ENCODE measurements at places on chromosomes 2 and 18.

- DNase-seq: no peak
Observed at GRCh38 chr18:10241579-10241978, 212.9 kb upstream of the APCDD1 start.

GRCh38 chr2:38037757-38038621 is 38.0 kb downstream of the CYP1B1 start:
- DNase-seq: no peak

- no peak for DNase-seq
Observed at GRCh38 chr2:210363261-210363660, 48.3 kb upstream of the MYL1 start.

DNA sequence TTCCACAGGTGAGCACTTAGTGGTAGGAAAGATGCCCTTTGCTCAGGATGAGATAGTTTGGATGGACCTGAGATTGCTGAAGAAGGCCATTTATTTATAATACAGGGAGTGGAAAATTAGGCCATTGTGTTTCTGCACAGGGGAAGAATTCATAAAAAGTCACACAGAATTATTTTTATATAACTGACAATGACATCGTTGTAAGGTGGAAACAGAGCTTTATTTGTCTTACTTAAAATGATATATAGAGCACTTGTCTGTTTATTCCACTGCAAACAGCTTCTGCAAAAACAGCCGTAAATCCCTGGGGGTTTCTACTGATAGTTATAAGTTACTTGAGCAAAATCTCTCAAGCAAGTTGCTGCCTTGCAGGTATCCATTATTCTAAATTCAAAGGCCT is 158.1 kb upstream of the ZNF521 start:
- DNase-seq: no peak

- DNase-seq: no peak
Observed at GRCh38 chr2:71714601-71715240, 261.4 kb downstream of the DYSF start.

- DNase-seq: no peak
Observed at GRCh38 chr2:151182899-151183809, 78.5 kb downstream of the RBM43 start.

DNA sequence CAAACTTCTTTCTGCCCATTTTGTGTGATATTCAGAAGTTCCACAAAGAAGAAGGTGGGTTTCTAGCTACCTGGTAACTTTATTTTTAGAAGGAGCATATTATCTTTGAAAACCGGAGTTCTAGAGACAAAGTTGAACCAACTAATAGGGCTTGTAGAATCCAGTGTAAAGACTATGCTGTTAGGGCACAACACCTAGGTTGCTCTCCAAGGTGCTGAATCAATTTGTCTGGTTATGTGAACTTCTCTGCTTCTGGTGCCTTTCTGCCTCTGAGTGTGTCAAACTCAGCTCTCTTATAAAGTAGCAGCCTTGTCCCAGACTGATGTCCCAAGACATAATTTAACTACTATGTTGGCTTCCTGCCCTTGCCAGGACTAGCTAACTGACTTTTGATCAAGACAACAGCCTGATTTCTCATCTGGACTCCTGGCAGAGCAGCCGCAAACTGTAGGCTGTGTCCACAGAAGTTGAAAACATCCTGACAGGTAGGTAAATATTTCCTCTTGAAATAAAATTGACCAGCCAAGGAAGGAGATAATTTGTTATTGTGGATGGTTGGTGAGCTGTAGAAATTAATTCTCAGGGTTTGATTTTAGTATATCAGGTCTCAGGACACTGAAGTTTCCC is 119.4 kb downstream of the CYRIA start:
- no peak for DNase-seq

DNA sequence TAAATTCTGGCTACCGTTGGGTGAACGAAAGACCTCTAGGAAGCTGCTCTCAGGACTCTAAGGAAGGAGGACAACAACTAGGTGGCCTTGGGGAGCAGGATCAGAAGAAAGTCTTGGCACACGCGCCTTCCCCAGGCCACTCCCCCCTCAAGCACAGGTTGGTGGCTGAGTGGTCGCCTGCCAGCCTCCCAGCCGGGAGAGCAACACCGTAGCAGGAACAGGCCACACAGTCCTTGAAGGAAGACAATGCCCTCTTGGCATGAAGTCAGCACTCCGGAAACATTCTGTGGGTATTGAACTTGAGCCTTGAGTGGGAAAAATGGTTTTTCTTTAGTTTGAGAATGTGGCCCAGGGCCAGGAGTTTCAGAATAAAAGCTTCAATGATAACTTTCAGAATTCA is 87.4 kb upstream of the AGAP1 start:
- DNase-seq: no peak

- peak; percentile 11 for DNase-seq
Observed at GRCh38 chr2:12504443-12504842, 212.3 kb upstream of the TRIB2 start.

GRCh38 chr18:23669804-23670405 is 7.2 kb upstream of the ANKRD29 start:
- DNase-seq: no peak

DNA sequence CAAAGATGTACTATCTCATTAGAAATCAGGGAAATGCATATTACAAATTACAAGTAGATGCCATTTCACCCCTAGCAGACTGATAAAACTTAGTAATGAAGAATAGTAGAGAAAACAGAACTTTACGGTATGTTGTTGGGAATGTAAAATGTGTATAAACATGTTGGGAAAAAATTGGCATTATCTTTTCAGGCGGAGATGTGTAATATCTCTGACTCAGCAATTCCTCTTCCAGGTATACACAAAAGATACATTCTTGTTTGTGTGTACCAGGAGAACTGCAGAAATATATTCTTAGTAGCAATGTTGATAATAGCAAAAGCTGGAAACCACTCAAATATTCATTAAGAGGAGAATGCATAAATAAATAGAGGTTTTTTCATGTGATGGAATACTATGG is 204.5 kb downstream of the LPIN1 start:
- DNase-seq: no peak

DNA sequence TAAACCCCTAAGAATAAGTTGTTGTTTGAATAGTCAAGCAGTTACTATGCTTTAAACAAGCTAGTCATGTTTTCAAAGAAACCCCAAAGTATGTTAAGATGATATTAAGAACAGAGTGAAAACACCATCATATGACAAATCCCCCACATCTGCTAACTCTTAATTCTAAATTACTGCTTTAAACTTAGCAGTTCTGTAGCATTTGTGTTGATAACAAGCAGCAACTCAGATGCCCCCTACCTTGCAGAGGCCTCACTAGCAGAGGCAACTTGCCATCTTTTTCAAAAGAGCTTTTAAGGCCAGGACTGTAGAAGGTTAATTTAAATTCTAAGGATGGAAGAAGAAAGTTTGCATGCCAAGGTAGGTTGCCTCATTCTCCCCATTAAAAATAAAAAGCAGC is 376.2 kb downstream of the SETBP1 start:
- no peak for DNase-seq

- DNase-seq: no peak
Observed at GRCh38 chr2:191864628-191865374, 17.9 kb upstream of the CAVIN2 start.

DNA sequence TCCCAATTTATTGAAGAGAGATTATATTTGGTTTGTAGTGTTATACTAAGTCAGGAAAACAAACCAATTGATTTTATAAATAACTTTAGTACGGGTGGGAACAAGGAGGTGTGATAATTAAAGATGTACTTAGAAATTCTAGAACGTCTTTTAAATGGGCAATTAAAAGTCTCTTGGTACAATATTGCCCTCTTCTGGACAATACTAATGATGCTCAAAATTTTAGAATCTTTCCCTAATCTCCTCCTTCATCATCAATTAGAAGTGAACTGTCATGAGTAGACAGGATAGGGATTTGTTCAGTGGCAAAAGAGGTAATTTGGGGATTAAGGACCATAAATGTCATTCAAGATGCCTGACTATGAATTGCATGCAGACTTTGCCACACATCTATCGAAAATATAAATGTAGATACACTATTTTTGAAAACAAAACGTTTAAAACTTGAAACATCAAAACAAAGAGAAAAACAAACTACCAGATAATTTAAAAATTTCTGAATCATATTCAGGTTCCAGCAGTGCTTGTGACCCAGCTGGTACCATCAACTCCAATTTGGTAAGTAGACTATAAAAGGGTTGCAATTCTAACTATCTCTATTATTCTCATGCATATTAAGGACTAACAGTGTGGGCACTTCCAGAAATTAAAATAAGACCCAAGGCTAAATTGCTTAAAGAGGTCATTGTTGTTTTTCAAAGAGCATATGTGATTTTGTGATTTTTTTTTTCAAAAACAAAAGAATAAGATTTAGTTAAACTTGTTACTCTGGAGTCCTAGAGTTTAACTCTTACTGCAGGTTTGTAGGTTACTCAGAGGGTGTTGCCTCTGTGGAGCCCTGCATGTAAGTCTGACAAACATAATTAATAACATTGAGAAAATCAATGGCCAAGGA is 123.5 kb downstream of the LAMA3 start:
- DNase-seq: no peak

GRCh38 chr2:238765590-238765989 is 82.3 kb upstream of the TWIST2 start:
- DNase-seq: no peak

DNA sequence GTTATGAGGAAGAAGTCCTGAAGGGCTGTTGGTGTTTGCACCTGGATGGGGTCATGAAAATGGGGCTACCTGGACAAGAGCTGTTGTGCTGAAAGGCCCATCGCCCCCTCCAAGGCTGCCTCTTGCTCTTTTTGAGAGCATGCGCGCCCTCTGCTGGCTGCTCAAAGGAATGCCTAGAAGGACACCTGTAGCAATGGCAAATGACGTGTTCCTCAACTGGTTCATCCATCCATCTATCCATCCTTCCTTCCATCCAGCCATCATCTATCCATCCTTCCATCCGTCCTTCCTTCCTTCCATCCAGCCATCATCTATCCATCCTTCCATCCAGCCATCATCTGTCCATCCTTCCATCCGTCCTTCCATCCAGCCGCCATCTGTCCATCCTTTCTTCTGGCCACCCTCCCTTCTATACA is 17.2 kb upstream of the RPL31 start:
- DNase-seq: peak; percentile 54

DNA sequence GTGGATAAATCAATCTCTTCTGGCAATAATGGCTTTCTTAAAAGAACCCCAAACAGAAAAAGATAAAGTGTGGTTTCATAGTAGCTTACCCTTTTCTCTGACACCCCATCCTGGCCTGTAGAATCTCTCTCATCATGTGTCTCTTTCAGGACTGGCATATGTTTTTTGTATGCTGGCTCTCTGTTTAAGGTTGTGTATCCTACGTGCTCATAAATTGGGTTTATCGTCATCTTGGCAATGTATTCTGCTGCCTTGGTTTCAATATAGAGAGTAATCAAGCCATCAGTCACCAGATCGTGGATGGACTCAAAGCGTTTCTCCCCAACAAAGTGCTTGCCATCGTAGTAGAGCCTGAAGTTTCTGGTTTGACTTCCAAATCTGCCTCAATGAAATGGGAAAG is 113.5 kb upstream of the CHRNA1 start:
- no peak for DNase-seq

- DNase-seq: no peak
Observed at GRCh38 chr2:181430406-181431118, 26.6 kb upstream of the ITGA4 start.

GRCh38 chr2:158477202-158477601 is 20.4 kb downstream of the PKP4 start:
- DNase-seq: no peak

DNA sequence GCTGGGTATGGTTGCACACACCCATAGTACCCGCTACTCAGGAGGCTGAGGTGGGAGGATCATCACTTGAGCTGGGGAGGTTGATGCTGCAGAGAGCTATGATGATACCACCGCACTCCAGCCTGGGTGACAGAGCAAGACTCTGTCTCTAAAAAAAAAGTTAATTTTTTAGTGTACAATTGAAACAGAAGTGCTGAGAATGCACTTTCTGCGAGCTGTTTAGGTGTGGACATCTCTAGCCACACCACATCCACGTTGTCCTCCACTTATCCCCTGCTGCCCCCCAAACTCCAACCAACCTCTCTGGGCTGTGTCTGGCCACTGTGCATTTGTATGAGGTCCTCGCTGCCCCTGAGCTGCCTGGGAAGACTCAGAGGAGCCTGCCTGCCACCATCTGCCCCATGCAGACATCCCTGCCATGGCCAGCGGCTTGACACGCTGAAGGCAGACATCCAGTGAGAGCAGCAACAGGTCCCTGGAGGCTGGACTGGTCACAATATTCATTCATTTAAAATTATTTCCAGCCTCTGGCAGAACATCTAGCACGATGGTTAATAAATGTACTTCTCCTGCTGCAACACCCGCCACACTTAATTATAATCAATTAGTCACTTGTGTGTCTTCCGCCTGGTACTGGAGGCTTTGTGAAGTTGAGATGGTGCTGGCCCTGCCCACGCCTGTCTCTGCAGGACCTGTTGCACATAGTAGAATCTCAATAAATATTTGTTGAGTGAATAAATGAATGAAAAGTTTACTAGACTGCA is 3.7 kb upstream of the AFF3 start:
- no peak for DNase-seq

- no peak for DNase-seq
Observed at GRCh38 chr18:45730832-45731575, 7.0 kb downstream of the SLC14A1 start.

DNA sequence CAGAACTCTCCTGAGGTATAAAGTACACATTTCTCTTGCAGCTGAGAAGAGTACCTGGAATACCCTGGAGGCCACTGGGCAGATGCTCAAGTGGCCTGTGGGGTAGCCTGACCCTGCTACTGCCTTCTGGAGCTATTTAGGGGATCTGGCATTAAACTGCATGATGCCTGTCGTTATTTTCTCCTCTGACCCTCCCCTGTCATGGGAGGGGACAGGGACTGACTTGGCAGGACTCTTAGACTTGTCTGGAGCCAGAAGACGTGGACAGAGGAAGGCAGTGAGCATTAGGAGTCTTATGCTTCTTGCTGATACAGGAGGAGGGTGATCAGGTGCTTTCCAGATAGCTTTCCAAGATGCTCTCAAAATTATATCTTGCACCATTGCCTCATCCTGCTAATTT is 24.8 kb downstream of the CNRIP1 start:
- no peak for DNase-seq

- no peak for DNase-seq
Observed at GRCh38 chr2:151029406-151030157, 232.1 kb downstream of the RBM43 start.

DNA sequence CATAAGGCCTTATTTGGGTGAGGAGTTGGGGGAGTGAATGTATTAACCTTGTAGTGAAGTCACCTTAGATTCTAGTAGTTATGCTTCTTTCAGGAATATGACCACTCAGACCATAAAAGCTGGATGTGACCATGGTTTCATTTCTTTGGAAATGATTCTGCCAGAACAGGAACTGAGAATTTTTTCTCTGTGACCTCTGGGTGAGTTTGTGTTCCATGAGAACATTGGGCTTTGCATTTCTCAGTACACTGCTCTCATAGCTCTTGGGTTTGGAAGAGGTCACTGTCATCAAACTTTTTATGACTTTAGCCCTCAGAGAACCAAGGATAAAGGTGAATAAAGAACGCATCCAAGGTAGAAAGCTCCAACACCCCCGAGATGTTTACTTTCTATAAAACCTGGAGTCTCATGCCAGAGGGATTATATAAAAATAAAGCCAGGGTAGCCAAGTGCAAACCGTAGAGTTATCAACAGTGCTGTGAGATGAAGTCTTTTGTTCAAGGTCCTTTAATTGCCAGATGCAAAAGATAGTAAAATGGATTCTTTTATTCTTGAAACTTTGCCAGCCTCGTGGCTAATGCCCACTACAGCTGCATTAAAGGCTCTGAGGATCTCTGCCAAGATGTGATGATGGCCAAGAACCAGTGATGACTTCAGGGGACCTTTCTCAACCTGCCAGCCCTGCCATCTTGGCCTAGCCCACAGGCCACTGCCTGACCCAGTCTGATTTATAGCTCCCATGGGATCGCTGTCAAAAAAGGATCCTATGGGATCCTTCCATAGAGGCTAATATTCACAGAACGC is 27.8 kb upstream of the MAT2A start:
- DNase-seq: no peak
